Activated CD4-positive, alpha-beta memory T cell treated with anti-CD3 and anti-CD28 coated beads for 36 hours (primary cell): ENCODE measurements at places on chromosomes 12 and 14. TPM values are rescaled to one million over a fixed set of nuclear protein-coding genes. Genes with fewer than 3 reads are reported as not detected.

DNA sequence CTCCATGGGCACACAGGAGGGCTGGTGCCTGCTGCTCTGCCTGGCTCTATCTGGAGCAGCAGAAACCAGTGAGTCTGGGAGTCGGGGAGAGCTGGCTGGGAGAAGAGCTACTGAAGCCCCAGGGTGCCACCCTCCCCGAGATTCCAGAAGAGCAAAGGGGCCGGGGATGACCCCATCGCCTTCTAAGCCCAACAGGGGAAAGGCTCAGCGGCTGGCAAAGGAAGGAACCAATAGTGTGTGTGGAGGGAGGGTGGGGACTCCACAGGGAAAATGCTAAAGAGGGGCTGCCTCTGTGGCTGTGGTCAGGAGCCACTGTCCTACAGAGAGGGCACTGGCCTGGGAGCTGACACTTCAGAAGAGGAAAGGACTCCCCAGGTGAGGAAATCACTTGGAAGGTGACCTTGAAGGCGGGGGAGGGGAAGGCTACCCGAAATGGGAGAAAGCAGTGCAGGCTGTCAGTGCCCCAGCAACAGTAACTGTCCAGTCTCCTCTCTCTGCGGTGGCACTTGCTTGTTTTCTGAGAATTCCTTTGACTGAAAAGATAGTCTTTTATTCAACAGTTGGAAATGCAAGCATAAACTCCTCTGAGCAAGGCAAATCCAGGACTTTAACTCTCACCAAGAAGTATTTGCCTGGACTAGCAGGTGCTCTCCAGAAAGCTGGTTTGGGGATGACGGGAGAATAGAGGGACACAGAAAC, 552 bp downstream of the TAPBPL start:
- DNase-seq = peak; percentile 40

GRCh38 chr14:68278576-68279436, 459.2 kb downstream of the RAD51B start:
- no peak for DNase-seq

DNA sequence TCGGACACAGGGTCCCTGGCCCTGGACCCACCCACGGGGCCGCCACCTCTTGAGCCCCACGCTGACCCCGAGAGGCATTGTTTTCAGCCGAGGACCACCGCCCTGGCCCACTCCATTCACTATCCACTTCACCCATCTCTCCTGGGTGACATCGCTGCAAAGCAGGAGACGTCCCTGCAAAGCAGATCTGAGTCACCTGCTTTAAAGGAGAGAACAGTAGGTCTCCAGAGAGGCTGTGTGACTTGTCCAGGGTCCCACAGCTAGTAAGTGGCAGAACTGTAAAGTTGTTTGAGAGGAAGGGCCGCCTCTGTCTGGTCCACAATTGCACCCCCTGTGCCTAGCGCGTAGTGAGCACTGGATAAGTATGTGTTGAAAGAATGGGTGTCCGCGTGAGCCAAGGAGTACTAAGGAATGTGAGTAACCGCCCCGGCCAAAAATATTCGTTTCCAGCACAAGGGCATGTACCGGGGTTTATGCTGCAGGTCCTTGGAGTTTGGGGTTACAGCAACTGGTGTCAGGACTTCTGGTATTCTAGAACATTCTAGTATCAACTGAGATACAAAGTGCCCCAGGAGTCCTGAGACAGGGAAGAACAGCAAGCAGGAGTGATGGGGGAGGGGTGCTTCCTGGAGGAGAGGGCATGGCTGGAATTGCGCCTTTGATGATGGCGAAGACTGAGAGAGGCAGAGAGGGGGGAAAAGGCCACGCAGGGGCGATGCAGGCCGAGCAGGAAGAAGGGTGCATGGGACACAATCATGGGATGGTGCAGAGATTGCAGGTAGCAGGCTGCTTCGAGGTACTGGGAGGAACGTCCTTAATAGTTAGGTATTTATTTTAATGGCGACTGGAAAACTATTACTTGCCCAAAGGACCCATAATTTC, 91.1 kb downstream of the SCARB1 start:
- DNase-seq = no peak

GRCh38 chr12:14567351-14568162, at the start of gene PLBD1:
Gene PLBD1 (minus strand): TSS chr12:14567883. CDS start chr12:14567696, 187 bp downstream.
- DNase-seq = peak; percentile 25

GRCh38 chr14:74980731-74981461, 21.8 kb upstream of the EIF2B2 start:
- no peak for DNase-seq

GRCh38 chr14:105067140-105067968, 2.1 kb upstream of the GPR132 start:
- DNase-seq = peak; percentile 87

- peak; percentile 84 for DNase-seq
Measured at GRCh38 chr12:116533343-116534251, 25.6 kb upstream of the MAP1LC3B2 start.

- no peak for DNase-seq
Measured at GRCh38 chr14:75184492-75184891, 8.1 kb upstream of the TMED10 start.

- no peak for DNase-seq
Measured at GRCh38 chr14:88541324-88541723, 13.5 kb downstream of the PTPN21 start.

DNA sequence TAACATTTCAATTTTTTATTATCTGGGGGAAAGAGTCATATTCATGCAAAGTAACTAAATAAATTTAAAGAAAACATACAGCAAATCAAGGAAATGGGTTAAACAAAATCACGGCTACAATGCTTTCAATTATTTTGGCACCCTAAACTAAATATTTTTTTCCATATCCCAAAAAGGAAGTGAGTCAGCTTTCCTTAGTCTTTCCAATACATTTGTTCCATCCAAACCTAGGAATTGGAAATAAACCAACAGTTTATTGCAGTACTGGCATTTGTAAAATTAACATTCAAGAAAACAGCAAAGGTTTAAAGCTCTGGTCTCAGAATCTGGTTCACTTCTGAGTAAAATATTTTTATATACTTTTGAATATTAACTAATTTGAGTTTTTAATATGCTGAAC, 89.2 kb downstream of the BCL2L14 start:
- DNase-seq = no peak

DNA sequence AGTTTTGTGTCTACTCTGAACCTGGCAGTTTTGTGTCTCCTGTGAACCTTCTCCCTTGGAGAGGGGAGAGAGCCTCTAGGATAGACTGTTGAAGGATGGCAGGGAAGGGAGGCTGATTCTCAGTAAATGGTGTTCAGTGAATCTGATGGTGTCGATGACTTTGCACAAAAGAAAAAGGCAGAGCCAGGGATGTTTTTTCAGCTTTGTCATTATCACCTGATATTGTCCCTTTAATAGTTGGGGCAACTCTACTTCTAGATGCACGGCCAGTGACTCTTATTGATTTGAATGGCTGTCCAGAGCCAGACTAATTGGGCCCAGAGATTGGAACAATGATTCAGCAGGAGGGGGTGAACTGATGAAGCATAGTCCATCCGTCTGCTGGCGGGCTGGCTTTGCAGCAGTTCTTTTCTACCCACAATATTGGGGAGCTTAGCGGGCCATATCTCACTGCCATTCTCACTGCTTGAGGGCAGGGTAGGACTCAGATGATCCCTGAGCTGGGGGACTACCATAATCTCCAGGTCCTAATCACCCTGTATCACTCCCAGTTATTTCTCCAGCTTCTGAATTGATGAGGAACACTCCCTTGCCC, 93.1 kb downstream of the ADCK1 start:
- no peak for DNase-seq

GRCh38 chr14:96081767-96082400, 42.7 kb downstream of the C14orf132 start:
- no peak for DNase-seq

- no peak for DNase-seq
Measured at GRCh38 chr12:132986885-132987225, 688 bp downstream of the ZNF26 start.

DNA sequence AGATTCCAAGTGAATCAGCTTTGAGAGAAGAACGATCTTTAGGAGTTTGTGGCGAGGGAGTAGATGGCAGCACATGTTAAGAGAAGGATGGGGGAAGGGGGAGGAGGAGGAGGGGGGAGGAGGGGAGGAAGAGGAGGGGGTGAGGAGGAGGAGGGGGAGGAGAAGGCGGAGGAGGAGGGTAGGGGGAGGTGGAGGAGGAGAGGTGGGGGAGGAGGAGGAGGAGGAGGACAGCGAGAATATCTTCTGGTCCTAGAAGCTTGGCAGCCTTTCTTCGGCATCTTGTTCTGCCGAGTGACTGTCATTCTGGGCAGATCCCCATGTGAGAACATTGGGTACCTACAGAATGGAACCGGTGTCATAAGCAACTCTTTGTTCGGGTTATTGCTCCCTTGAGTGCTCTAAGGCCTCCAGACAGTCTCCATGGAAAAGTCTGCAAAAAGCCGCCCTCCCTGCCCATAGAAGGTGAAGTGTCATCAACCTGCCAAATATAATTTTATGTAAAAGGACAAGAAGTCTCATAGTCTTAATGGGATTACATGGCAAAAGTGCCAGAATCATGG, 6.9 kb downstream of the RFC5 start:
- DNase-seq = no peak

DNA sequence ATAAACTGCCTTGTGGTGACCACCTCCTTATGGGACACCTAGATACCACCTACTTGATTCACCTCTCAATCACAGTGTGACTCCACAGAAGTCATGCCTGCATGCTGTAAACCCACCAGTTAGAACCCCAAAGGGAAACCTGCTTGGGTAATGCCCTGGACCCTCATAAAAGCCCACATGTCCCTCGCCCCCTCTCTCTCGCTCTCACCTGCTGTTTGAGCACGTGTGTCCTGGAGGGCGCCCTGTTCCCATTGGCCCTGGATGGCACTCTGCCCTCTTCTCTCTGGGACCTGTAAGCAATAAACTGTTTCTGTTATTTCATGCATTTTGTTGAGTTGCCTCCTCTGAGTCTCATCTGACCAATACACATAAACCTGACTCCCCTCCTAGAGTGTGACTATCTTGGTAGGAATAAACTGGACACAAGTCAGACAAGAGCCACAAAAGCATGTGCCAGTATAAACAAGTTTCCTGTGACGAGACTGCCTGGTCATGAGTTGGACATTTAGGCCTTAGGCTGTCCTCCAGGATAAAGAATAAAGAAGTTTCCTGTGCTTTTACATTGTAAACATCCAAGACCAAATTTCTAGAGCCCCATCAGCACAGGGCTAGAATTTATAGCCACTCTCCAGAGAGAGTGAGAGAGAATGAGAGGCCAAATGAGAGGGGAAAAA, 8.6 kb downstream of the IFI27L2 start:
- no peak for DNase-seq

DNA sequence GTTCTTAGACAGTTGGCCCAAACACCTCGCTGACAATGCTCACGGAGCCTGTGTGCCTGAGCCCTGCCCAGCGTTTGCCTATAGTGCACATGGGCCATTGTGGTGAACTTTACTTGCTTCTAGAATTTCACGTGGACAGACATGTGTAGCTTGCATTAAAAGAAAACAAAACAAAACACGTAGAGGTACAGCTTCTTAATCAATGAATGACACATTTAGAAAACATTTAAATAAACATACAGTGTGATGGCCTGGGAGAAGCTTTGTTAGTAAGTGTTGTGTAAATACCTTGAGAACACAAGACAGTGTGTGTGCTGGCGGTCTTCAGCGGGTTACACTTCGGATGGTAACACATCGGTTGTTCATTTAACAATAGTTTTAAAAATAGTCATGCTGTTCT, 38.1 kb downstream of the SMOC1 start:
- DNase-seq = no peak

- peak; percentile 30 for DNase-seq
Measured at GRCh38 chr12:6821591-6822425, at the start of gene GPR162. Gene GPR162 (plus strand): TSS chr12:6821821. CDS start chr12:6823899, 2,078 bp downstream.

- DNase-seq = no peak
Measured at GRCh38 chr12:32917094-32917611, 20.6 kb upstream of the PKP2 start.

DNA sequence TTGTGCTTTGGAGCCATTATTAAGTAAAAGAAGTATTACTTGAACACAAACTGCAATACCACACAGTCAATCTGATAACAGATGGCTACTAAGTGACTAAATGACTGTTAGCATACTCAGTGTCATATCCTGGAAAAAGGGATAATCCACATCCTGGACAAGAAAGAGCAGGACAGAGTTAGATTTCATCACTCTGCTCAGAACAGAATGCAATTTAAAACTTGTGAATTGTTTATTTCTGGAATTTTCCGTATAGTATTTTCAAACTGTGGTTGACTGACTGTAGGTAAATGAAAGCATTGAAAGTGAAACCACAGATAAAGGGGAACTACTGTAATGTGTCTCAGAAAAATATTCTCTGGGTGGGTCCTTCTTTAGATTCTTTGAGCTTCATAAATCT, 458.8 kb downstream of the TMEM117 start:
- no peak for DNase-seq

CRIP1 gene
- 397 TPM for total RNA-seq

MIP gene
- total RNA-seq = not detected

CISTR gene
- not detected for total RNA-seq

KRT86 gene
- total RNA-seq = 0.12 TPM

SYCP3 gene
- total RNA-seq = 0.07 TPM

ARG2 gene
- 6.8 TPM for total RNA-seq

BEGAIN gene
- total RNA-seq = 3.4 TPM

ACRBP gene
- 1.2 TPM for total RNA-seq

KRT8 gene
- 0.67 TPM for total RNA-seq

SRSF9 gene
- 218 TPM for total RNA-seq
